Central memory CD4-positive, alpha-beta T cell (primary cell): ENCODE measurements at places on chromosomes 7 and 10.

DNA sequence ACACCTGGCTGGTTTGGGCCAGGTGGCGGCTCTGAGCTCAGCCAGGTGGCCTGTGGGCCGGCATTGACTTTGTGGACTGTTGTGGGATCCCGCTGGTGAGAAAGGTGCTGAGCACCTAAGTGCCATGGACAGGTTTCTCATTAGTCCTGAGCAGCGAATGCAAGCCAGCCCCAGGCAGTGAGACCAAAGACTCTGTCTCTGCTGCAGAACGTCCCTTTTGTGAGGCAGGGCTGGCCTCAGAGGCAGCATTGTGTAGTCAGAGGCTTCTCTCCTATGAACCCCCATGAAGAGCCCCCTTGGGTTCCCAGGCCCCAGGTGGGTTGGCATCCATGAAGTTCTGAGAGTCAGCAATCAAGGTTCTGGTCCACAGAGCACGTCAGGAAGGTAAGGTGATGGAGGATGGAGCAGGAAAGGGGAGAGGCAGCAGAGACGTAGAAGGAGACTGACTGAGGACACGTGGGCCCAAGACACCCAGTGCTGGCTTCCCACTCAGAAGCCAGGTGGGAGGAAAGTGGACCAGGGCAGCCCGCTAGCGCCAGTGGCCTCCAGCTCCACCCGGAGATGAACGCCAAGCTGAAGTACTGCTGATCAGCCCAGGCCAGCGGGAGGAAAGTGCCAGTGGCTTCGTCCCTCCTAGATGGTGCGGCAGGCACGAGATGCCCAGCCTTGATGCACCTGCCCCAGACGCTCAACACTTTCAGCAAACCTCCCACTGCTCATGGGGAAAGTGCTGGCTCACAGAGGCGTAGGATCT is 19.2 kb upstream of the PTPRN2 start:
- DNase-seq = no peak

- DNase-seq = no peak
These were observed 7.7 kb upstream of the SCART1 start for GRCh38 chr10:133445751-133446708.

DNA sequence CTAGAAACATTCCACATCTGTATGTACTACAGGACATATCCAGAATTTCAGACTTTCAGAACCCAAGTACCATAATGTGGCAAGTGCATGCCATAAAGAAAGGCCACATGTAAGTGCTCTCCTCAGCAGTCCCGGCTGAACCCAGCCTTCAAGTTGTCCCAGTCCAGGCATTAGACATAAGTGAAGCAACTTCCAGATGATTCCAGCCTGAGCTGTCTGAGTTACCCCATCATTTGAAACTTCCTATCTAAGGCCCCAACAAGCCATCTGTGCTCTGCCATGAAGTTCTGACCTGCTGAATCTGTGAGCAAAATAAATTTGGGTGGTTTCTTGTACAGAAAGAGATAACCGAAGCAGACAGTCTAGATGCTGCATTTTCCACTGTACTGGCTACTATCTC is 218.8 kb downstream of the IPMK start:
- no peak for DNase-seq

- no peak for DNase-seq
These were observed 176.4 kb downstream of the ZNF248 start for GRCh38 chr10:37680716-37681616.

GRCh38 chr10:2460812-2461211 is 606.5 kb upstream of the PFKP start:
- DNase-seq = no peak

- DNase-seq = no peak
These were observed 11.1 kb downstream of the LRRC4 start for GRCh38 chr7:128020159-128020558.

DNA sequence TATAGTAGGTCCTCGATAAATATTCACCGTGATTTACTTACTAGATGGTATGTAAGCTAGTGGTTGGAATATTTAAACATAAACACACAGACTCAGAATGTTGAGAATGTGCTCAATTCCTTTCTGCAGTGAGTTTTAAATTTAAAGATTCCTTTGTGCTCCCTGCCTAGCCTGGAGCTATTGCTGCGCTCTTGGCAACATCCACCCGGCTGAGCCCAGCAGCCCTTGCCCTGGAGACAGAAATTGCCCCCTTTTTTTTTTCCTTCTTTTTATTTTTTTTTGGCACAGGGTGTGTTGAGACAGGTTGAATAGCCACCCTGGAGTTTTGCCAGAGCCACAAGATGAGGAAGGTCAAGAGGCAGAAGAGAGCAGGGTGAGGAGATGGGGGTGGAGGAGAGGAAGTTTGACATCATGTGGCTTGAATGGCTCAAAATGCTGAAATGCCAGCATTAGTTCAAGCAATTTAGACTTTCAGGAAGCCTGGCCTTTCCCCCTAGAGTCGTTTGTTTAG is 180.8 kb downstream of the PRKCQ start:
- DNase-seq = no peak

DNA sequence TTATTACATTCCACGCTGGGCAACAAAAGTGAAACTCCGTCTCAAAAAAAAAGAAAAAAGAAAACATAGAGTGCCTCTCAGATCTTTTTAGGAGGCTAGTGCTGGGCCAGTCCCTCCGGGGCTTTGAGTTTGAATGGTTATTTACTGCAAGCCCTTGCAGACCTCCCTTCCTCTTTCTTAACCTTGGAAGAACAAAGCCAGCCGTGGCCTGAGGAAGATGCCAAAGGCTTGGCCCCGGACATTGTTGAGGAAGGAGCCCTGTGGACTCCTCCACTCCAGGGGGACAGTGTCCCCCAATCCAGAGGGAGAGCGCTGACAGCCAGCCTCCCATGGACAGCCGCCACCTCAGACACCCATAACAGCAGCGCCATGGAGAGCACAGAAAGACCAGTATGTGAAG is 5.0 kb downstream of the TSPAN33 start:
- no peak for DNase-seq

GRCh38 chr10:56991591-56992069 is 630.6 kb upstream of the ZWINT start:
- no peak for DNase-seq

GRCh38 chr10:14826076-14826829 is 11.6 kb downstream of the CDNF start:
- DNase-seq = no peak

DNA sequence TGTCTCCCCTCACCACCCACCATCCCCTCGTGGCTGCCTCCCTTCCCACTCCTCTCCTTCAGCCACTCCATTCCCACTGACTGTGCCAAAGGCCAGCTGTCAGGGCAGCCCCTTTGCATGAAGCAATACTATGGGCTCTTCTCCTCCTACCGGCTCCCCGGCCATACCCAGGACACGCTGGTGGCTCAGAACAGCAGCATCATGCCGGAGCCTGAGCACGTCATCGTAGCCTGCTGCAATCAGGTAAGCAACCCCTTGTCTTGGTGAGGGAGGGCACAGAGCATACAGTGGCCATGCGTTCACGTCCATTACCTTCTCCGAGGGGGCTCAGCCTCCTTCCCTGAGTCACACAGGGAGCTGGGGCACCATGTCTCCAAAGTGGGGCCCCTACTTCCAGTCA is 11.6 kb downstream of the CHAT start:
- DNase-seq = no peak

DNA sequence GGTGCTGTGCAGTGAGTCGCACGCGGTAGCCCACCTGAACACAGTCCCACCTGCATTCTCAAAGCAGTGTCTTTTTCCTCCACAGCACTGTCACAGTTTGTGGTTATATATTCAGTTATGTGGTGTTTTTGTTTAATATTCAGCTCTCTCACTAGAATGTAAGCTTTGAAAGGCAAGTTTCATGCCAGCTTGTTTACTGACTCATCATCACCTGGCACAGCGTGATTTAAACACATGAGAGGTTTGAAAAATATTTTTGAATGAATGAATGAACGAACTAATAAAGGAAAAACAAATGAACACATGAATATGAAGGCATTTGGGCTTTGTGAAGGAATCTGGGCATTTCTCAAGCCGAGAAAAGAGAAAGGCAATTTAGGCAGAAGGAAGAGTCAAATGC is 51.9 kb upstream of the TM9SF3 start:
- DNase-seq = no peak

GRCh38 chr10:70302292-70302691 is 18.5 kb upstream of the NPFFR1 start:
- no peak for DNase-seq

DNA sequence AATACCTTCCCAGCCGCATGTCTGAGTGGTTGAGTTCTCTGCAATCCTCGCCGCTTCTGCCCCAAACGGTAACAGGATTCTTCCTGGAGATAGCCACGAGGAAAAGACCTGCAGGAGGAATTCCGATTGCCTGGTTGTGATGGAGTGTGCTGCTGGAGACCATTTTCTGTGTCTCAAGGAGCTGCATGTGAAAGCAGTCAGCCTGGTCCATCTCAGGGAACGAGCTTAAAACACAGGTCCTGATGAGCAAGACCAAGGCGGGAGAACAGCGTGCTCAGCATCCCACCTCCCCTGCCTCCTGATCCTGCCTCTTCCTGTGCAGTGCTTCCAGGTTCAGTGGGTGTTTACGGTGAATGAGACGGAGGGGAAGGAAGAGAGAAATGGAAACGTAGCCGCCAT is 26.5 kb downstream of the VIPR2 start:
- no peak for DNase-seq

DNA sequence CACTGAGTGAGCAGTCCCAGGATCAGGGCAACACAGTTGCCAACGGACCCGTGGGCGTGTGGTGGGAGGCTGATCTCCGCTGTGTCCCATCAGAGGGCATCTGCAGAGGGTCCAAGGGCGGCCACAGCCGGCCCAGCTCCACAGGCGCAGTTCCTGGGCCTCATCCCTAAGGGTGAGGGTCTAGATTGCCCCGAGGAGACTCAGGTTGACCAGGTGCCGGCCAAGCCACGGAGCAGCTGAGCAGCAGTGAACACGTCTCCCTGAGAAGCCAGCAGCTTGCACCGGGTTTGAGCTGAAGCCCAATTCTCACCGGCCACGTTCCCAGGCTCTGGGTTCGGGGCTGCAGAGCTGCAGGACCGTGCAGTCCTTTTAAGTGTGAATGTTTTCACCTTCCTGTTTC is 58.8 kb upstream of the ADGRA1 start:
- DNase-seq = no peak

DNA sequence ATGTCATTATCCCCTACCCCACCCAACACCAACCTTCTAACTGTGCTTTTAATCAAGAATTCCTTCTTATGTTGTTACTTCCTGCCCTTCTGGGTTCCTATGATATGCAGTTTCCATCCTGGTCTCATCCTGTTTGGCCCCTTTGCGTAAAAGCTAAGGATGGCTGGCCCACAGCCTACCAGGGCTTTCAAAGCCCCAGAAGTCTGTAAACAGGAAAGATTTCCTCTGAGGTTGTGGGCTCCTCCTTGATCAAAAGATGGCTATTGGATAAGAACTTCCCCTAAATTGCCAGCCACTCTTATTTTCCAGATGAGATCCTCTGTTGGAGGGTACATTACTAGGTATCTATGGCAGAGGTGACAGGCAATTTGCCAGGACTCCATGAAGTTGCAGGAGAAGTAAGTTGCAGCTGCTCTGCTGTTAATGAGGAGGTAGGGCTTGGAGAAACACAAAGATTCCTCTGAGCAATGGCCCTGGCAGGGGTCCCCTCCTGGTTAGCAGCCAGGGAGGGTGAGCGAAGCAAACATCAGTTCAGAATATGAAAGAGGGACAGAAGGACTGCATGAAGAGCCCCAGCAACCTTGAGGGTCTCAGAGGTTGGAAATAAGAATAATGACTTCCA is 32.1 kb downstream of the NRP1 start:
- no peak for DNase-seq

- no peak for DNase-seq
These were observed 558.9 kb downstream of the DNAJB6 start for GRCh38 chr7:157895520-157896375.

- DNase-seq = no peak
These were observed 249.1 kb upstream of the LYZL1 start for GRCh38 chr10:29039677-29040189.

DNA sequence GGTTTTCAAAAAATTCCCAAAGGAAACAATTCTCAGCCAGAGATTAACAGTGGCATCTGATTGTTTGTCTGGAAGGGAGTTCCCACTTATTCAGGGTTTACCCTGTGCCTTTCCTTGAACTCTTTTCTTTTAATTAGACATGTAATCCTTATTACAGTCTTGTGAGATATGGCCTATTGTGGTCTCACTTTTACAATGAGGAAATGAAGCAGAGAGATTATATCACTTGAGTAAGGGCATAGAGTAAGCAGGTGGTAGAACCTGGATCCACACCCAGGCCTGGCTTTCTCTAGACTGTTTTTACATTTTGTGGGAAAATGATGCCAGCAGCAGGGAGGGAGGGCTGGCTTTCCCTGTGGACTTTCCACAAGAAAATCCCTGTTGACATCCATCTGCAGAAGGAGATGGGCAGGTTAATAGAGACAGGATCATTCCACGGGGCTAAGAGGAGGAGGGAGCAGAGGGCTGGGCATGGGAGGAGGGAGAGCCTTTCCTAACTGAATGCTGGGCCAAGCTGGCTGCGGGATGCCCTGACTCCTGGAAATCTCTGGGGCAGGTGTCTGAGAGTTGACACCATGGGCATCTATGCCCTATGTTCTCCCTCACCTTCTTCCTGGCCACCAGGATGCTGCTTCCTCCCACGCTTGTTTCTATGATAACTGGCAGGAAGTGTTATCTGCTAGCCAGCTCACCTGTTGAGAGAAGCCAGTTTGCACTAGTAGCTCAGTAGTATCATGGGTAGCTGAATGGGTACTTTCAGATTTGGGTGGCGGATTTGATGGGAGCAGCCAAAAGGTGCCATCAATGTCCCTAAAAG is 28.7 kb upstream of the ARHGAP22 start:
- DNase-seq = no peak

DNA sequence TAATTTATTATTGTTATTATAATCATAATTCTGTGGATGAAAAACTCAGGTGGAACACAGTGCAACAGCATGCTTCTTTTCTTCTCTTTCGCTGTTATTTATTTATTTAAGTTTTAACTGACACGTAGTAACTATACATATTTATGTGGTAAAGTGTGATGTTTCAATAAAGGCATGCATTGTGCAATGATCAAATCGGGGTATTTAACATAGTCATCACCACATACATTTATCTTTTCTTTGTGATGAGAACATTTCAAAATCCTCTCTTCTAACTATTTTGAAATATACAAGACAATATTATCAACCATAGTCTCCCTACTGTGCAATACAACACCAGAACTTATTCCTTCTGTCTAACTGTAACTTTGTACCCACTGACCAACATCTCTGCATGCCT is 152.5 kb upstream of the LYZL1 start:
- no peak for DNase-seq

GRCh38 chr10:112209684-112210131 is 26.1 kb upstream of the GPAM start:
- no peak for DNase-seq

DNA sequence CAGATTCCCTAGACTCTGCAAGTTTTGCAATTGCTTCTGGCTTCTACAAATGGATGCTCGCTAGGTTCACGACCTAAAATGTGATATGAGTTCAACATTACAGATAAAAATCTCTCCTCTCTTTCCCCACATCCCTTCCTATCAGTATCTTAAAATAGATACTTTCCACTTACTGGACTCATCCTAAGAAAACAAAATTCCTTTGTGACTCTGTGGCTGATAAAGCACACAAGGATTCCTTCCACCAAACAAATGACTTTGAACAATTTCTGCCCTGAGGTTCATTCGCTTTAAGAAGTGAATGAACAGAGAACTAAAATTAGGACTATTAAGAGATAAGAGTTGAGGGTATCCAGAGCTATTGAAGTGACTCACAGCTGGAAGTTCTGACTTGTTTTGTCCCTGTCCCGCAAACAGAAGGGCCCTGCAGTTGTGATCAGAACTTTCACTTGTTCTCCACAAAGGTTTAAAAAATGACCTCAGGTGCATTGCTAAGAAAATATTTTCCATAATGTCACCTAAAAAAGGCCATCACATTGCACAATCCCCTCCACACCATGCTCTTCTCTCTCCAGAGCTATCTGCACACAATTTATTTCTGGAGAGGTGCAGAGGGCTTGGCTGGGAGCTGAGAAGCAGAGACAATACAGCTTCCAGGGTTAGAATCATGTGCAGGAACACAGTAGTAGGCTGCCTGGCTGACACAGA is 96.1 kb downstream of the PIP4K2A start:
- DNase-seq = no peak
